ENCODE measurements at places on chromosomes 3 and 15.

DNA sequence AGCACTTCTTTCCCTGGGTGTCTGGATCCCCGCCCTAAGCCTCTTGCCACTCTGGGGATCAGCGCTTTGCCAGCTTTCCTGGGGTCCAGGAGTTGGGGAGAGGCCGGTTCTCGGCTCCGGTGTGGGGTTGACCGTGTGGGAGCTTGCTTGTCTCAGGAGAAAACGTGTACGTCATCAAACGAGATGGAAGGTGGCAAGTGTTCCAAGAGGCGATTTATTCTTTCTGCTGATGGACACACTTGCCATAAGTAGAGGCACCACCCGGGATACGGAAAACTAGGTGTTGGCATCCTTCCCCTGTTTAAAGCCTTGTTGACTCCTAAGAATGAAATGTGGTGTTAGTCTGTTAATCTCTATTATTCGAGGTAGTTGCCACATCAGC, 295 bp downstream of the ZWILCH start:
- peak overlapping the region; percentile 94 for H3K27ac ChIP-seq
- H3K36me3 ChIP-seq: peaks cover 24% of the 10 kb centered on the region
- H3K4me1 ChIP-seq: peaks cover 18% of the 10 kb centered on the region
- H3K4me3 ChIP-seq: peak overlapping the region; percentile 94

DNA sequence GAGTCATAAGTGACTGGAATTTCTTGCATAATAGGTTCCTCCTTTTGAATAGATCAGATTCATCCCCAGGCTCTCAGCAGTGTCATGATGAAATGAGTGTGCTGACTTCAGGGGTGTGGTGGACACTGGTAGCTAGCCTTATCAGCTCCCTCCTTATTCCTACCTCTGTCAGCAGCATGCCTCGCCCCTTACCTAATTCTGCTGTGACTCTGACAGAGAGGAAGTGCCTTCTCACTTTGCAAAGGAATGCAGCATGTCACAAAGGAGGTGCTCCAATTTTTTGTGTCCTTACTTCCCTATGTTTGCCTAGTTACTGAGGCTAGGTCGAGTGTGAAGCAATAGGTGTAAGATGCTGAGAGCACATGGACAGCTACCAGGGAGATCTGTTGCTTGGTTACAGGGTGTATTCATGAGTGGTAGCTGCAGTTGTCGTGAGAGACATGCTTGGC, 90.6 kb downstream of the TNFAIP8L3 start:
- no peaks in the 10 kb centered on the region for H3K4me1 ChIP-seq
- no peak overlapping the region for H3K4me3 ChIP-seq
- DNase-seq: no peak
- H3K27me3 ChIP-seq: no peaks in the 10 kb centered on the region

GRCh38 chr3:49916686-49917085, 12.9 kb downstream of the MON1A start:
- H3K36me3 ChIP-seq: no peaks in the 10 kb centered on the region
- no peak for DNase-seq
- no peak overlapping the region for H3K27ac ChIP-seq

GRCh38 chr15:56249092-56249491, 5.4 kb upstream of the RFX7 start:
- H3K36me3 ChIP-seq: no peaks in the 10 kb centered on the region
- H3K4me1 ChIP-seq: peaks cover 18% of the 10 kb centered on the region
- no peaks in the 10 kb centered on the region for H3K27me3 ChIP-seq

DNA sequence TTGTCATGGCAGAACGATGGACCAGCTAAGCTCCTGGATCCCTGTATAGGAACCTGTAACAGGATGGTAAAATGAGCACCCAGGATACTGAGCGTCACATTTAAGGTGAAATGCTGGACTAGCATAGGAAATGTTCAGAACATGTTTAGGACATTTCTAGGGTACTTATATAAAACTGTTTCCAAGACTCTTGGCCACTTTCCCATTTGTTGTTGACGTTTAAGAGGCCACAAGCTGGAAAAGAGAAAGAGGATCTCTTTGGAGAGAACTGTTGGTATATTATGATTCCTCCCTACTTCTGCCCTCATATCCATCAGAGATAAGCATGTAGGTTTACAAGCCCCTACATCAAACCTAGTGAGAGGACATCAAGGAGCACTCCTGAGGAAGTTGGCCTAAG, 57.5 kb downstream of the SCN11A start:
- no peak overlapping the region for H3K4me3 ChIP-seq
- no peak for DNase-seq
- H3K36me3 ChIP-seq: no peaks in the 10 kb centered on the region
- no peaks in the 10 kb centered on the region for H3K27me3 ChIP-seq
- H3K4me1 ChIP-seq: no peaks in the 10 kb centered on the region

GRCh38 chr3:12588039-12589009, 31.4 kb downstream of the MKRN2 start:
- no peak overlapping the region for H3K4me3 ChIP-seq
- no peak for DNase-seq
- peaks cover 5% of the 10 kb centered on the region for H3K36me3 ChIP-seq
- no peak overlapping the region for H3K27ac ChIP-seq
- H3K27me3 ChIP-seq: no peaks in the 10 kb centered on the region

DNA sequence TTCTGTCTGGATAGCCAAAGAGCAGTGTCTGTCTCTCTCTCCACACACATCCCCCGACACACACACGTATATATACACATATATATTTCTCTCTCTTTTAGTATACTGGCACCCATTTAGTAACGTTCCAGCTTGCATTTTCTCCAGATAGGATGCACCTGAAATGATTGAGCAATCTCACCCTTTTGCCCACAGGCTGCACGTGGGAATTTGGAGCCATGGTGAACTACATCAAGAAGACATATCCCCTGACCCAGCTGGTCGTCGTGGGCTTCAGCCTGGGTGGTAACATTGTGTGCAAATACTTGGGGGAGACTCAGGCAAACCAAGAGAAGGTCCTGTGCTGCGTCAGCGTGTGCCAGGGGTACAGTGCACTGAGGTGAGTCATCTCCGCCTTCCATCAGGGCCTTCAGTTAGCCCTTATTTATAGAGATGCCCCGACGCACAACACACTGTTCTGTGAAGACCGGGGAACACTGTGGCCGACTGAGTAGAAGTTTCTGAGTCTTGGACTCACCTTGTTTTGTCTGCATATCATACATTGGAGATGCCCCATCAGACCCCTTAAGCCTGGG, 45.7 kb downstream of the RLBP1 start:
- H3K4me1 ChIP-seq: no peaks in the 10 kb centered on the region
- H3K36me3 ChIP-seq: peaks cover 7% of the 10 kb centered on the region
- DNase-seq: no peak

GRCh38 chr15:52232327-52232726, 41.1 kb upstream of the GNB5 start:
- H3K27ac ChIP-seq: peak overlapping the region; percentile 0
- H3K4me1 ChIP-seq: no peaks in the 10 kb centered on the region
- no peak overlapping the region for H3K4me3 ChIP-seq

DNA sequence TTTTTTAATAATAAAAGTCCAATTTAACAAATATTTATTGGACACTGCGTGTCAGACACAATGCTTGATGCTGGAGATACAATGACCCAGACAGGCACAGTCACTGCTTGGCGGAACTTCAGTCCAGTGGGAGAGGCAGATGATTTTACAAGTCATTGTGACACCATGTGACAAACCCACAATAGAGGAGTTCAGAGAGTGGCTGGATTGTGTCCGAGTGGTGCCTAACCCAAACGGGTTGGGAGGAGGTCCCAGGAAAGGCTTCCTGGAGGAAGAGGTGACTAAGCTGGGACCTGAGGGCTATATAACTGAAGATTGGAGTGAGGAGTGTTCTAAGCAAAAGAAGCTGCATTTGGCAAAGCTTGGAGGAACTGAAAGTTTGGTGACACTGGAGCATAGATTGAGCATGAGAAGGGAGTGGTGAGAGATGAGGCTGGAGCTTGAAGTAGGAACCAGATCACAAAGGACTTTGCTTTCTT, 41.4 kb downstream of the CRTC3 start:
- no peak overlapping the region for H3K27ac ChIP-seq
- H3K27me3 ChIP-seq: no peaks in the 10 kb centered on the region
- no peak for DNase-seq
- no peak overlapping the region for H3K4me3 ChIP-seq

DNA sequence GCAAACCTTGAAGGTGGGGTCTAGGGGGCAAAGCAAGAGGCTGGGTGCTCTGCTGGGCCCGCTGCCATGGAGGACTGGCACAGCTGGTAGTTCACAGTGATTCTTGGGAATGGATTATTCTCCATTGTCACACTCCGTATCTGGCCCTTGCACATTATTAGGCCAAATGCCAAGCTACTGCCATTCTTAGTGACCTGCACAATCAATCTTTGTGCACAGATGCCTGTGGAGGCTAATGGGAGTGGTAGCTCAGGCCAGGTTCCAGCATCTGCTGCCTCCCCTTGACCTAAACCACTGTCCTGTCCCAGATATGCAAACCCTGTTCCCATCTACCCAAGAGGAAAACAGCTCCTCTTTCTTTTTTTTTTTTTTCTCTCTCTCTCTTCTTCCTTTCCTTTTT, 67.5 kb downstream of the TIPARP start:
- no peak for DNase-seq
- no peak overlapping the region for H3K4me3 ChIP-seq
- peaks cover 17% of the 10 kb centered on the region for H3K4me1 ChIP-seq
- no peaks in the 10 kb centered on the region for H3K36me3 ChIP-seq
- no peaks in the 10 kb centered on the region for H3K27me3 ChIP-seq

GRCh38 chr15:58755956-58756355, 6.4 kb upstream of the ADAM10 start:
- no peak overlapping the region for H3K4me3 ChIP-seq
- no peak for DNase-seq
- H3K27me3 ChIP-seq: no peaks in the 10 kb centered on the region
- no peak overlapping the region for H3K27ac ChIP-seq
- H3K4me1 ChIP-seq: peaks cover 6% of the 10 kb centered on the region

DNA sequence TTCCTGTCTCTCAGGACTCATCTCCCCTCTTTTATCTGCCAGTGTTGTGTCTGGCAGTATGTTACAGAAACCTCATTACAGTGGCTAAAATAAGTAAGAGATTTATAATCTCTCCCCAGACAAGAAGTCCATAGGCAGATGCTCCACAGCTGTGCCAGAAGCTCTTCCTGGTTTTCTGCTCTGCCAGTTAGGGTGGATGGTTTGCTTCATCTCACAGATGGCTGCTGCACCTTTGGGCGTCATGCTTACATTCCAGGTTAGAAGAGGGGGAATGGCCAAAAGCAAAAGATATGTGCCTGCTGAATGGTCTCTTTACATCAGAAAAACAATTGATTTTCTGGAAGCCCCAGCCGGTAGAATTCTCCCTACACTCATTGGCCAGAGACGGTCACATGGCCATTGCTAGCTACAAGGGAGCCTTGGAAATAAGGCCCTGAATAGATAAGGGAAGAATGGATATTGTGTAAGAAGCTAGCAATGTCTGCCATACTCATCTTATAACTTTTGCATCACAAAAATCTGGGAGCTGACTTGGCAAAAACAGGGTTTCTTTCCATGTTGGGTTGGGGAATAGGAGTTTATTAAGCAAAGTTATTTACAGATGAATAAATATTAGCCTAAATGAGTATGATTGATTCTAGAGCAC, 91.1 kb downstream of the PDCD6IP start:
- no peaks in the 10 kb centered on the region for H3K36me3 ChIP-seq
- no peaks in the 10 kb centered on the region for H3K27me3 ChIP-seq
- no peaks in the 10 kb centered on the region for H3K4me1 ChIP-seq
- H3K4me3 ChIP-seq: no peak overlapping the region
- DNase-seq: no peak

DNA sequence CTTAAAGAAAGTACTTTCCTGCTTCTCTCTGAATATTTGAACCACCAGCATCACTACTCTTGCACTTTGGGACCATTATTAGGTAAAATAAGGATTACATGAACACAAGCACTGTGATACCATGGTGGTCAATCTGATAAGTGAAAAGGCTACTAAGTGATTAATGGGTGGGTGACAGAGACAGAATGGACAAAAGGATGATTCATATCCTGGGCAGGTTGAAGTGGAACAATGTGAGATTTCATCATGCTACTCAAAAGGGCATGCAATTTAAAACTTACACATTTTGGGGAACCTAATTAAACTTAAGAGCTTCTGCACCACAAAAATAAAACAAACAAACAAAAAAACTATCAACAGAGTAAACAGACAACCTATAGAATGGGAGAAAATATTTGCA, 172.0 kb upstream of the CD96 start:
- no peak overlapping the region for H3K27ac ChIP-seq
- no peaks in the 10 kb centered on the region for H3K4me1 ChIP-seq
- no peak for DNase-seq
- no peak overlapping the region for H3K4me3 ChIP-seq

- no peak overlapping the region for H3K4me3 ChIP-seq
- H3K27me3 ChIP-seq: peaks cover 11% of the 10 kb centered on the region
- no peak for DNase-seq
Measured at GRCh38 chr15:90683371-90683770, 33.8 kb upstream of the BLM start.

Measured in MM.1S (cell line).